GM12864 (cell line): ENCODE measurements at places on chromosomes 12 and 14.

DNA sequence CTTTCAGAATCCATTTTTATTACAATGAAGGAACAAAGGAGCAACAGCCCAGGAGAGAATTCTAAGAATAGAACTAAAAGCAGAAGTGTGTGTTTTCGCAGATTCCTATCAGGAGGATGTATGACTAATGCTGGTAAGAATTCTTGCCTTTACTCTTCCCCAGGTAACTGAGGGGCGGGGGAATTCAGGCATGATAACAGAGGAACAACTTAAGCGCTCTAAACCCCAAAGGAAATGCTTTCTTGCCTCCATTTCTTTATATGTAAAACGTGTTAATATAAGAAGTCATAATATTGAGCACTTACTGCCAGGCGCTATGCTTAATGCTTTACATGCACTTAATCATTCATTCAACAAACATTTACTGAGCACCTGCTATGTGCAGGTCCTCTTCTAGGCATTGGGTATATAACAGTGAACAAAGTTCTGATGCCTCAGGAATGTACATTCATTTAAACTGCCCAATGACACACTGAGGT is 4.5 kb downstream of the HCAR1 start:
- DNase-seq, result no peak

DNA sequence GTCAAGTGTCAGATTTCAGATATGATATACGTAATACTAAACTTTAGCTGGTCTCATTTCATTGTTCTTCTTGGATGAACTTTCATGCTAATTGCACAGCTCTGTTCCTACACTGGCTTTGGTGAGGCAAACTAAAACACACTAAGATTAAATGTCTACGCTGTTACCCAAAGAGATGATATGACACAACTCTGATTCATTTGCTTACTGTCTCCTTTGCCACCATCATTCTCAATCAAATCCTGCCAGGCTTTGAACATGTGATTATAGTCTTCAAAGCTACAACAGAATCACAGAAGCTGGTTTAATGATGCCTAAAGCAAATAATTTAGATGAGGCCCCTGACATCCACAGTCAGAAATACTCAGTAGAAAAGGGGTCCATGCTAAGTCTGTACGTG is 37.7 kb downstream of the MDGA2 start:
- no peak for DNase-seq

GRCh38 chr12:119843100-119843499 is 34.0 kb downstream of the CIT start:
- no peak for DNase-seq

GRCh38 chr14:77640756-77641533 is 24.5 kb upstream of the SPTLC2 start:
- no peak for DNase-seq

DNA sequence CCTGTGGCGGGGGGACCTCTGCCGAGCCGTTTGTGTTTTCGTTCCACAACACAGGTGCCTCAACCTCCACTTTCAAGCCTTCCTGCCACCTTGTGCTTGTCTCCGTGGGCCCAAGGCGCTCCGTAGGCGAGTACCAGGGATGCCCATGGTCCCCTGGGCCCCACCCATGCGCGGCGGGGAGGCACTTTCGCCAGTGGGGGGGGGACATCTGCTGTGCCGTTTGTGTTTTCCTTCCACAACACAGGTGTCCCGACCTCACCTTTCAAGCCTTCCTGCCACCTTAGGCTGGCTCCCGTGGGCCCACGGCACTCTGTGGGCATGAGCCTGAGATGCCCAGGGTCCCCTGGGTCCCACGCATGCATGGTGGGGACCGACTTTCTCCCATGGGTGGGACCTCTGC is 335.9 kb downstream of the ALG10 start:
- DNase-seq, result no peak

GRCh38 chr14:95055318-95055717 is 102.0 kb downstream of the DICER1 start:
- no peak for DNase-seq
